Caki2 (cell line): ENCODE measurements at places on chromosomes 7 and 10. TPM values are rescaled to one million over a fixed set of nuclear protein-coding genes. Genes with fewer than 3 reads are reported as not detected.

DNA sequence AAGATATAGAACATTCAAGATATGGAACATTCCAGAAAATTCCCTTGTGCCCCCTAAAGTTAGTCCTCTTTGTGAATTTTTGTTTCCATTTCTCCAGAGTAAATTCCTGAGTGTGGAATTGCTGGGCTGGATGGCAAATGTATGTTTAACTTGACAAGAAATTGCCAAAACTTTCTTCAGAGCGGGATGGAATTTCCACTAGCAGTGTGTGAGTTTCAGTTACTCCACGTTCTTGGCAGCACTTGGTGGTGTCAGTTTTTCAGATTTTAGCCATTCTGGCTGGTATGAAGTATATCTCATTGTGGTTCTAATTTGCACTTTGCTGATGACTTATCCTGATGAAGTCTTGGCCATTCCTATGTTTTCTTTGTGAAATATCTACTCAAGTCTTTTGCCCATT lies 71.2 kb downstream of the MGMT start:
- DNase-seq = no peak

GRCh38 chr10:69575164-69575722 lies 2.0 kb upstream of the NEUROG3 start:
- no peak for DNase-seq

- DNase-seq = no peak
Measured at GRCh38 chr7:945556-946255, 8.8 kb downstream of the ADAP1 start.

DNA sequence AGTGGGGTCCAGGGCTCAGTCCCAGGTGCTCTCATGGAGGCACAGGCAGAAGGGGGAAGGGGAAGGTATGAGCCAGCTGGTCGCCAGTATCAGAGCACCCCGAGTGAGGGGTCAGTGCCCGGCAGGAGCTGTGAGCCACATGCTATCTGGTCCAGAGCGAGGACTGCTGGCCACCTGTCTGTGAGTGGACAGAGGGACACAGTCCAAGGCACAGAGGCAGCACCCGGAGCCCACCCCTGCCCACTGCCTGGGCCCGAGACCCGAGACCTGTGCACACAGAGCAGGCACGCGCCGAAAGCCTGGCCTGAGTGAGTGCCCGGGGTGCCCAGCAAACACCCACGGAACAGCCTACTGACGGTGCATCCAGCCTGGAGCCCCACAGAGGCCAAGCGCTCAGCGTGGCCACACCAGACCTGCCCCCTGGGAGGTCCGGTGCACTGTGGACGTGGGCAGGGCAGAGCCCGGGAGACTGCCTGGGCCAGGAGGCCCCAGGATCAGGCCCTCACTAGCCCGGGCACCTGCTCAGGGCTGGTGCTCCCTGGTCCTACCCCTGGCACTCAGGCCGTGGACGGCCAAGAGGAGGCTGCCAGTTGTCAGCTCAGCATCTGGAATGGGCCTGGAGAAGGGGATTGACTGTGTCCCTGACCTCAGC lies 29.4 kb downstream of the ADGRA1 start:
- no peak for DNase-seq

DNA sequence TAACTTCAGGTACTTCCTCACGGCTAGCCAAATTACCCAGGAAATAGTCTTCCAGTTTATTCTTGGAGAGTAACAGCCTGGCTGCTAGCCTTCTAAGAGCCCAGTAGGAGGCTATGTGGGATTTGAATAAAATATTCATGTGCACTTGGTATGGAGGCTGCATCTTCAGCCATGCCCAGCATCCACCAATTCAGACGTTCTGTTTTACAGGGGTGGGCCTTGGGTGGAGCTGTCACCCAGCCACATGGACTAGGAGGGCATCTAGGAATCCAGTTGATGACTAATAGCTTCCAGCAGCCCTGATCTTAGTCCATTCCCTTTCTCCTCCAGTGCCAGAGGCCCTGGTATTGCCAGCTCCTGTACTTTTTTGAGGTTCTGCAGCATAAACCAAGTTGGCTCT lies 66.3 kb upstream of the ZRANB1 start:
- peak; percentile 56 for DNase-seq

DNA sequence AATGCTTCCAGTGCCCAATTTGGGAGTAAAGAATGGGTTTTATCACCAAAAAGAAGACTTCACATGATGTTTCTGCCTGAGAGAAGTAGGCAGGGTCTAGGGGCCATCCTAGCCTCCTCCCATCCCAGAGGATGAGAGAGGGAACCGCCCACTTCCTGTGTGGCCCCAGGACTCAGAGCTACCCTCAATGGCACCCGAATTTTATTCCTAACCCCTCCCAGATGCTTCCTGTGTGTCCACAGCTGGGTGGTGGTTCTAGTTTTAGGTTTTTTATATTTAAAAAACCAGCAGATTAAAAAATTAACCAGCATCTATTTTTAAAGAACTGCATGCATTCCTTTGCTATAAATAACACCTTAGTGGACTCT lies 583.5 kb downstream of the PTPRN2 start:
- no peak for DNase-seq

GRCh38 chr10:1361411-1362105 lies 305.4 kb downstream of the WDR37 start:
- DNase-seq = no peak

DNA sequence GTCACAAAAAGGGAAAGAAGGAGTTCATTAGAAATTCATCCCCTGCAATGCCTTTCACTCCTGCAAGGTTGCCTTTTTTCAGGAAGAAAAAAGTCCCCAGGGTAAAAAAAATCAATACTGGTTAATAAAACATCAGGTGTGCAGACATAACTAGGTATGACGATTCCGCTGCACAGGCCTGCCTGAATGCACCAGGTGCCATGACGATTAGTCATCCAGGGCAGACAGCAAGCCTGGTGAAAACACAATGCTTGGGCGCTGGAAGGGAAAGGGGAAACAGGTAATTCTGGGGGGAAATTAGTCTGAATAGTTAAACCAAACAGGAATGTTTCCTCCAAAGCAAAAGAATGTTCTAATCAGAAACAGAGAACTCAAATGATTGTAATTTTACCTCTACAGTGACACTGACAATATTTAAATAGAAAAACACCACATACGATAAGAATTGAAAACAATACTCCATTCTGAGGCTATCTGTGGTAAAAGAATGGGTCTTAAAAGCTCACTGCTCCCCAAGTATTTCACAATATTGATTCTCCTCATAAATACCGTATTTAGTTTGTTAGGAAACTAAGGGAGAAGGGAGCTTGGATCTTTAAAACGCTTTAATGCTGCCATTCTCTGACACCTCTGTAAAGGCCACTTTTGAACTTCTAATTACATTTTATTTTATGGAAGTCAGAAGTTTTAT lies 45.2 kb downstream of the VPS41 start:
- DNase-seq = peak; percentile 64

DNA sequence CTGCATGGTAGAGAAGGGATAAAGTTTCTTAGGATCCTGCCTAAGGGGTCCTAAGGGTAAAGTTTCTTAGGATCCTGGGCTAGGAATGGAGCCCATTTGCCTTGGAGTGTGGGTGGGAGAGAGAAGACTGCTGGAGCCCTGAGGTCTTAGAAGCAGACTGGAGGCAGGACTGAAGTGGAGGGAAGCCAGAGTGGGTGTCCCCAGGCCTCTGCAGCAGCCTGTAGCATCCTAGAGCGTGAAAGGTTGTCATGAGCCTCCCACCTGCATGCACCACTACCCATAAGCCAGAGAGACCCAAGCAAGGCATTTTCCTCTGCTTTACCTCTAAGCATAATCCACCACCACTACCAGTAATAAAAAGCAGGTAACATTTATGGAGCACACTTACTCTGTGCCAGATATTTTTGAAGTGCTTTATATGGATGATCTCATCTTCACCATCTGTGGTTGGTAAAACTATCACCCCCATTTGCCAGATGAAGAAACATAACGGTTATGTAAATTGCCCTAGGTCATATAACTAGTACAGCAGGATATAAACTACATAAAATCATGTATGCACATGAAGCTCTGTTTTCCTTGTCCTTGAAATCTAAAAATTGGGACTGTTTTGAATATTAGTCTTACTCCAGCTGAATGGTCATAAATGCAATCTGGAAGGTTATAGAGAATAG lies 103.5 kb upstream of the CCDC6 start:
- DNase-seq = no peak

DNA sequence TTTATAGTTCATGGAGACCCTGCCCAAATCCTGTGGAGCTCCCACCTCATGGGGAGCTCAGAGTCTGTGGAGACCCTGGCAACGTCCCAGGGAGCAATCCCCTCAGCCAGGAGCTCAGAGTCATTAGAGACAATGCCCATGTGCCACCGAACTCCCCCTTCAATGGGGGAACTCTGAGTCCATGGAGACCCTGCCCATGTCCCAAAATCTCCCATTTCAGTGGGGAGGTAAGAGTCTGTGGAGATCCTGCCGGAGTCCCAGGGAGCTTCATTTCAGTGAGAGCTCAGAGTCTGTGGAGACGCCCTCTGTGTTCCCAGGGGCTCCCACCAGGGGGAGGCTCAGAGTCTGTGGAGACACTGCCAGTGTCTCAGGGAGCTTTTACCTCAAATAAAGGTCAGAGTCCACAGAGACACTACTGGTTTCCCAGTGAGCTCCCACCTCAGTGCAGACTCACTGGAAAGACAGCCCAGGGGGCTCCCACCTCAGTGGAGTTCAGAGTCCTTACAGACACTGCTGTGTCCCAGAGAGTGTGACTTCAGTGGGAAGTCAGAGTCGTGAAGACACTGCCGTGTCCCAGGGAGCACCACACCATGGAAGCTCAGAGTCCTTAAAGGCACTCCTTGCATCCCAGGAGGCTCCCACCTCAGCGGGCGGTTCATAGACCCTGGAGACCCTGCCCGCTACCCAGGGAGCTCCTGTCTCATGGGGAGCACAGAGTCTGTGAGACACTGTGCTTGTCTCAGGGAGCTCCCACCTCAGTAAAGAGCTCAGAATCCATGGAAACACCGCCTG lies 5.0 kb downstream of the MYO1G start:
- no peak for DNase-seq

DNA sequence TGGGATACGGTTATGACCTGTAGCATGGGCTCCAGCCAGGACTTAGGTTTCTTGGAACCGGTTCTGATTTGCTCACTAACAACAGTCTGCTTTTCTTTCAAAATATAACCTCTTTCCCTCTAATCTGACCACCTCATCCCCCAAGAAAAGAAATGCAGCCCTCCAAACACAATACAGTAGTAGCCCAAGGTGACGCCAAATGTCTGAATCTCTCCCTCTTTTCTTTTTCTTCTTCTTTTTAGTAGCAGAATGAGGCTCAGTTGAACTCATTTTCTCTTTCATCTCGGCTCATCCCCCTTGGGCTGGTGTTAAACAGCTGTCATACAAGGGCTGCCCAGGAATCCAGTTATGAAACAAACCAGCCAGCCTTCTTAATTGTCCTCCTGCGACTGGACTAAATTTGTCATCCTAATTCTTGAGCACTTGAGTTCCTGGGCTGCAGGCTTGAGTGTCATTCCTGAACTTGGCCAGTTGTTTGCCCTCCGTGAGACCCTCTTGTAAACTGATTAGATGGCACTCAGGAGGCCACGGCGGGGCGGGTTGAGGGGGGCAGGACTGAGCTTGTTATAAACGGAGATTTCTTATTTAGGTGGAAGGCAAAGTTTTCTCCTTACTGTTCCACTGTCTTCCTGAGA lies 94.8 kb downstream of the SORCS3 start:
- DNase-seq = no peak

- DNase-seq = peak; percentile 87
Measured at GRCh38 chr7:118080947-118081346, 103.0 kb upstream of the LSM8 start.

- DNase-seq = no peak
Measured at GRCh38 chr10:51170518-51171245, 96.4 kb downstream of the PRKG1 start.

TCF7L2 gene
- 0.47 TPM in 1 of 2 replicates, not detected in the other for total RNA-seq

CD36 gene
- total RNA-seq = not detected in 2 replicates

CACNB2 gene
- total RNA-seq = not detected in 2 replicates

CISD1 gene
- 85.7 and 171 TPM in 2 replicates for total RNA-seq
